Inflammatory macrophage (primary cell): ENCODE measurements at places on chromosomes 7 and 10.

GRCh38 chr7:93629291-93629801, 54.8 kb upstream of the CALCR start:
- no peak for DNase-seq

GRCh38 chr10:26725837-26726727, 28.6 kb downstream of the PDSS1 start:
- DNase-seq = peak; percentile 56

DNA sequence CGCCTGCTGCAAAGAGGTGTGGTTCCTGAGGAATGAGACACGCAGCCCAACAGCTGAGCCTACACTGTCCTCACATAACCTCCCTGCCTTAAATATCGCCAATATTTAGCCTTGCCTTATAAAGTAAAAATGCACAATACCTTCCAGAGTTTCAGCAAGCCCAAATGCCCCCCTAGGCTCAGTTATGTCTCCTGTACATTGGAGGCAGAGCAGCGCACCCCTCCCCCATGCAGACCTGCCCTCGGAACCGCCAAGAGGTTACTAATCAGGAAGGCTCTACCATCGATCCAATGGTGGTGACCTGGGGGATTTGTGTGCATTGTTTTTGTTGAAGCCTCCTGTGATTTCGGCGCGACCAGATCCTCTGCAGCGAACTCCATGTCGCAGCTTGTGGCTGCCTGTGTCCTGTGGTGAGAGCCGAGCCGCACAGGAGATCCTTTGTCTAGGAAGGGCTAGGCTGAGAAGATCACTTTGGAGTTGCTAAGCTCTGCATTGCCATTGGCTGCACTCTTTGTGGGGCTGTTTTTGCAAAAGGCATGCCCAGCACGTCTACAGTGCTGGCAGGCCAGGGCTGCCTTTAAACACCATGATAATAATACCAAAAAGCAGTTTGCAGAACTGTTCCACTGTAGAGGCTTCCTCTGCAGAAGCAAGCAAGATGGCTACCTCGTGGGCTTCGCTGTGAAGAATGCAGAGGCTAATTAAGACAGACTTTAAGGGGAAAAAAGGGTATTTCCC, 40.1 kb downstream of the TET1 start:
- DNase-seq = peak; percentile 58

GRCh38 chr7:3989723-3990122, 688.7 kb downstream of the SDK1 start:
- DNase-seq = no peak

GRCh38 chr10:51574248-51575048, 124.9 kb downstream of the CSTF2T start:
- DNase-seq = no peak

- DNase-seq = no peak
These were observed 132.9 kb downstream of the CHN2 start for GRCh38 chr7:29327455-29327854.
